Renal cortical epithelial cell (primary cell): ENCODE measurements at places on chromosomes 4 and X. TPM values are rescaled to one million over a fixed set of nuclear protein-coding genes. Genes with fewer than 3 reads are reported as not detected.

Gene DCAF4L1
- 0.15 TPM in 1 of 2 replicates, not detected in the other for total RNA-seq

Gene NCBP2L
- 0.30 TPM in 1 of 2 replicates, not detected in the other for total RNA-seq

Gene HS3ST1
- total RNA-seq, result 7.6 and 16.9 TPM in 2 replicates

Gene CLTRN
- total RNA-seq, result 2.8 and 3.0 TPM in 2 replicates

Gene UXT
- total RNA-seq, result 62.6 and 106 TPM in 2 replicates

Gene UGT2B17
- total RNA-seq, result 0.70 TPM in 1 of 2 replicates, not detected in the other

Gene TRIM61
- total RNA-seq, result 0.52 and 0.65 TPM in 2 replicates

Gene LIMCH1
- 17.7 and 65.0 TPM in 2 replicates for total RNA-seq

Gene WDR45
- total RNA-seq, result 39.8 and 62.7 TPM in 2 replicates

Gene NUP62CL
- total RNA-seq, result 2.4 and 5.6 TPM in 2 replicates

Gene CSN1S1
- total RNA-seq, result not detected in 2 replicates

Gene PCSK1N
- 2.6 and 3.6 TPM in 2 replicates for total RNA-seq

Gene HTN3
- total RNA-seq, result not detected in 2 replicates

Gene PHKA1
- total RNA-seq, result 4.0 and 8.0 TPM in 2 replicates

Gene FOXO4
- 3.8 and 6.5 TPM in 2 replicates for total RNA-seq

Gene ENPP6
- total RNA-seq, result under 0.01 and 0.35 TPM in 2 replicates

Gene UGT2B11
- total RNA-seq, result not detected in 2 replicates

Gene FRMPD3
- total RNA-seq, result 0.05 TPM in 1 of 2 replicates, not detected in the other

Gene UGT2B15
- 0.10 TPM in 1 of 2 replicates, not detected in the other for total RNA-seq

Gene FMR1NB
- total RNA-seq, result not detected in 2 replicates

Gene FGFRL1
- 14.1 and 48.5 TPM in 2 replicates for total RNA-seq

Gene PCDH19
- 0.15 and 0.17 TPM in 2 replicates for total RNA-seq

Gene LNX1
- total RNA-seq, result 1.7 and 6.4 TPM in 2 replicates

Gene RAB9B
- total RNA-seq, result 1.9 and 3.4 TPM in 2 replicates

Gene KIAA1210
- total RNA-seq, result not detected in 2 replicates

Gene C4orf50
- total RNA-seq, result not detected in 2 replicates

Gene ADH4
- total RNA-seq, result 0.10 TPM in 1 of 2 replicates, not detected in the other
